Skeletal muscle cell (primary cell): ENCODE measurements at places on chromosomes 4 and X.

GRCh38 chr4:110675426-110675825, 52.5 kb upstream of the PITX2 start:
- no peak for DNase-seq

DNA sequence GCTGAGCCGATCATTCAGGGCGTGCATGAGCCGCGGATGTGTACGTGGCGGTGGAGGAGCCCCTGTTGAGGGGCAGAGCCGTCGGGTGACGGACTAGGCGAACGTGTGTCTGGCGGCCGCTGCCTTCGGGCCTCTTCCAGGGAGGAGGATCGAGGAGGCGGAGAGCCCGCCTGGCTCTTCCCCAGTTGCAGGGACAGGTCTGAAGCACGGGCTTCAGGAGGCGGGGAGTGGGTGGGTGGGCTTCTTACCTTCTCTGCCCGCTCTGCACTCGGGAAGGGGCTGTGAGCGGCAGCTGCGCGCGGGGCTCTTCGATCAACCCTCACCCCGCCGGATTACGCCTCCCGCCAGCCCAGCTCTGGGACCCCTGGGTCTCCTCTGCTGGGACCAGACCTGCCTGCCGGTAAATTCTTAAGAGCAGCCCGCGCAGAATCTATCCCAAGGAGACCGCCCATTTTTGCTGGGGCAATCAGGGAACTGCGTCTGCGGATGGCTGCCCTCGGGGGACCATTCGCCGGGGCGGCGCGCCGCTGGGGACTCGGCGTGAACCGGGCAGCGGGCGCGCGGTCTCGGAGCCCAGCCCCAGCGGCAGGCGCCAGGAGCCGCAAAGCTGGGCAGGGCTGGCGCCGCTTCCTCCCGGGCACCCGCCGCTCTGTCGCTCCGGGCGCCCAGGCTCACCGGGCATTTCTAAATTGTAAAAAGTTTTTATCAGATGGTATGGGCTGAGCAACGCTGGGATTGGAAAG, 4.9 kb downstream of the PLAC8 start:
- DNase-seq, result no peak

GRCh38 chr4:164252286-164252685, 501.6 kb upstream of the SMIM31 start:
- no peak for DNase-seq

- no peak for DNase-seq
Measured at GRCh38 chrX:48520976-48521352, 644 bp upstream of the EBP start.
